EL (cell line): ENCODE measurements at places on chromosomes 5 and 9.

GRCh38 chr5:75545131-75545530, 33.4 kb downstream of the POLK start:
- DNase-seq = no peak

DNA sequence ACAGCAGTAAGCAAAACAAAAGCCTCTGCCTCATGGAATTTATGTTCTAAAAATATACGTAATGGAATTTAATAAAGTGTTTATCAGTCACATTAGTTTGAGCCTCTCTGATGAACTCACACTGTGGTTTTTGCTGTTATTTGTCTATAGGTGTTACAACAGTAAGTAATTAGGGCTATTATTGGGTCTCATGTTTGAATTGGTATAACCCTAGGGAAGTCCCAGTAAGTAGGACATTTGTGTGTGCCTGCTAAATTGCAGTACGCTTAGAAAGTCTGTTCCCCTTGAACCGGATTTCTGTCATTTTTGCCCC, 197.6 kb downstream of the NR3C1 start:
- no peak for DNase-seq

DNA sequence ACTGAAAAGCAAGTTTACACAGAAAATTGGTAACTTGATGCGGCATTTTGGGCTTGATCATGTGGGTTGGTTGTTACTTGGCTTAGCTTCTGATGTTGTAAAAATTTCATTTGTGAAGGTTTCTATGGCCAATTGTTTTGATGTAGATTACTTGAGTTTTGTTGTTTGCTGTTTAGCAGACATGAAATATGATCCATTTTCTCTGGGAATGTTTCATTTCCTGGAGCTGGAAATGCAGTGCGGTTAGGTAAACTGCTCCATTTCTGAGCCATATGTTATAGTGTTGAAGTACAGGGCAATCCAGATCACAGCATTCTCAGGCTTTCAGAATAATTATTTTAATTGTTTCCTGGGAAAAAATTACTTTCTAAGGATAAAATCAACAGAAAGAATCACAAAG, 396.9 kb downstream of the ENC1 start:
- DNase-seq = peak; percentile 49

DNA sequence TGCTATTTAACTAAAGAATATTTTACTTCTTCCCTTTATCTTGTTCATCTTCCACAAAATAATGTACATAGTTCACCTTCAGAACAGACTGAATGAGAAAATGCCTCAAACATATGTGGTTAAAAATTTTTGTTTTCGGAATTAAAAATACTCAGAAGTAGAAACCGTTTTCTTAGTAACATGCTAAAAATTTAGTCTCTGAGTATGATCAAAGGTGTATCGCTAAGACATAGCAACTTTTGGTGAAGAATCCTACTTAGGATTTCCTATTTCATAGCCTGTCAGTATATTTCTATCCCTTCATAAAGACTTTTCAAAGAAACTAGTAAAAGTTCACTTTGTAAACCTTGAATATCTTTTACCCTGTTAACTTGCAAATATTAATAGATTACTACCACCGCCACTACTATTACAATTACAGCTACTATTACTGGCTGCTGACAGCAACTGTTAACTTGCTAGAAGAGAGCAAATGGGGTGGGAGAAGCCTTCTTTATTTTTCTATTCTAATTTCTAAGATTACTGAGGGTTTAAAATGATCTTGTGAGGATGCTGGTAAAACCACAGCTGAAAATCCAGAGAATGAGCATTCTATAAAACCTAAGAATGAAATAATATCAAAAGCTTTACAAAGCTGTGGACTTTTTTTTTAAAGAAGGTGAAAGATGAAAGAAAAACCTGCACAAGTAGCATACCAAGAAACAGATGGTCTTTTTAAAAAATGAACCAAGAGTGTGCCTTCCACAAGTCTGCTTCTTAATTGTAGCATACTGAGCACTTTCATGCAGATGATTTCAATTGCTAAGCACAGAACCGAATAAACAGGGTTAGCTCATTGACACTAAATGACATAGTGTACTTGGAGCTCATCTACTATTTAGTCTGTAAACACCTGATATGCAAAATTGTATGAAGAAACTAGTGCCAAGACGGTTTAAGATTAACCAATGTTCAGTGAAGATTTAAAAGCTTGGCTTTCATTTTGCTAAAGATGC, 246.3 kb upstream of the EFNA5 start:
- DNase-seq = no peak

GRCh38 chr5:134527961-134528424, 2.5 kb downstream of the JADE2 start:
- DNase-seq = no peak

GRCh38 chr9:78928625-78929405, 631.9 kb downstream of the PSAT1 start:
- no peak for DNase-seq
